ENCODE measurements at places on chromosomes 4 and X. TPM values are rescaled to one million over a fixed set of nuclear protein-coding genes. Genes with fewer than 3 reads are reported as not detected.

GRCh38 chr4:184142121-184143000 is 75.3 kb downstream of the ENPP6 start:
- no peaks in the 10 kb centered on the region for H3K36me3 ChIP-seq
- no peak for DNase-seq
- no peaks in the 10 kb centered on the region for H3K27me3 ChIP-seq
- no peaks in the 10 kb centered on the region for H3K4me1 ChIP-seq
- H3K27ac ChIP-seq = no peak overlapping the region
- H3K4me3 ChIP-seq = no peak overlapping the region

DNA sequence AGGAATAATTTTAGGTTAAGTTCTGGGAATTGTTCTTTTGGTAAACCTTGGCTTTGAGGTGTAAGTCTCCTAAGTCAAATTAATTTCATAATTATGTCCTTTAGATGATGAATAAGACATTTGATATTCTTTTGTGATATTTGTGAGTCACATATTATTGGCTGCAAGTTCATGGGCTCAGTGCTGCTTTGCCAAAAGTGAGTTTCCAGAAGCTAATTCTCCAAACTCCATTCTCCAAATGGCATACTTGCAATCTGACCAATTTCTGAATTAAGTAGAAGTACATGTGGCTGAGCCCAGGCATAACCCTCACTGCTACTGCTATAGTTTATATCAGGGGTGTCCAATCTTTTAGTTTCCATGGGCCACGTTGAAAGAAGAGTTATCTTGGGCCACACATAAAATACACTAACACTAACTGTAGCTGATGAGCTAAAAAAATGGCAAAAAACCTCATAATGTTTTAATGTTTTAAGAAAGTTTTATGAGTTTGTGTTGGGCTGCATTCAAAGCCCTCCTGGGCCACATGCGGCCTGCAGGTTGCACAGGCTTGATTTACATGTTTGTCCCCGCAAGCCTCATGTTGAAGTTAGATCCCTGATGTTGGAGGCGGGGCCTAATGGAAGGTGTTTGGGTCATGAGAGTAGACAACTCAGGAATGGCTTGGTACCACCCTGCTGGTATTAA is 196.1 kb downstream of the ZNF330 start:
- H3K4me3 ChIP-seq = no peak overlapping the region
- no peak overlapping the region for H3K27ac ChIP-seq
- DNase-seq = no peak
- no peaks in the 10 kb centered on the region for H3K4me1 ChIP-seq
- no peaks in the 10 kb centered on the region for H3K36me3 ChIP-seq

Gene H2BW2
- polyA plus RNA-seq = not detected

DNA sequence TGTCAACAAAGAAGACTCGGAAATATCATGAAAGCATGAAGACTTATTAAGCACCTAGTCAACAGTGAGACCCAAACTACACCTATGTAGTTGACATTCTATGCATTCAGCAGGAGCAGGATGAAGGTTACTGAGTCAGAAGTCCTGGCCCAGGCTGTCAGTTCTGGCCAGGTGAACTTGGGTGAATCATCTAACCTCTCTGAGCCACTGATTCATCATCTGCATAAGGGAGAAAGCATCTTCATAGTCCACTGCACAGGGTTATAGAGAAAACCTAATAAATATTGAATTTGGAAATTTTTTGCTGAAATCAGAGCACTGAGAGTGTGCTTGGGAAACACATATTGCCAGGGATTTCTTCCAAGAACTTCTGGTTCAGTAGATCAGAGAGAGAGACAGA is 296.0 kb upstream of the SFRP2 start:
- H3K27me3 ChIP-seq = no peaks in the 10 kb centered on the region
- no peak overlapping the region for H3K4me3 ChIP-seq
- no peak overlapping the region for H3K27ac ChIP-seq
- no peaks in the 10 kb centered on the region for H3K4me1 ChIP-seq
- H3K36me3 ChIP-seq = no peaks in the 10 kb centered on the region

DNA sequence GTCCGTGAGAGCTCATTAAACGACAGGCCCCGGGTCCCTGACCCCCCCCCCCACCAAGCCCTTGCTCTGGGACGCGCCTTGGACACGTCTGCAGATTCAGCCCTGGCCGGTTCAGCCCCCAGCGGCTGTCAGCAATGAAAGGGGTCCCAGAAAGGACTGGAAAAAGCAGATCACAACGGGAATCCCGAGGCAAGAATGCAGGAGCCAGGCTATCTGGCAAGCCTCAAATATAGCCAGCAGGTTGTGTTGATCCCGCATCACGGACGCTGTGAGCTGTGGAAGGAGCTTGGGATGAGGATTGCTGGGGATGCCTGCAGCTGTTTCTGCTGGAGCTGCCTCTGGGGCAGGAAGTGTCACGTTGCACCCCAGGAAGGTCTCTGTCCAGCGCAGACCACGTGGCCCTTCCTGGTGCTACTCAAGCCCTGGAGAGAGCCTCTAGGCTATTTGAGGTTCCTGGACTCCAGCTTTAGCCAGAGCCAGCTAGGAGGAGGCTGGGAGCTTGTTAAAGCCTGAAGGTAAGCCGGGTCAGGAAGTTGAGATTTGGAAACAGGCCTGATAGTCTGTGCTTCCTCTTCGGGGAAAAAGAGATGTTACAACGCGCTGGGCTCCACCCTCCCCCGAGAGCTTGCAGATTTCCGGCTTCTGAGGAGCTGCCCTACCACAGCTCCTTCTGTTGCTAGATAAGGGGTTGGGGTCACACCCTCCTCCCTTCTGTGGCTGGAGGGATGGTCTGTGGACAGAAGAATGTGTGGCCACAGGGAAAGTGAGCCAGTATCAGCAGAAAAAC is 19.3 kb upstream of the CSF2RA start:
- H3K36me3 ChIP-seq = no peaks in the 10 kb centered on the region
- H3K27ac ChIP-seq = no peak overlapping the region
- H3K4me3 ChIP-seq = no peak overlapping the region
- DNase-seq = no peak
- H3K4me1 ChIP-seq = no peaks in the 10 kb centered on the region
- H3K27me3 ChIP-seq = no peaks in the 10 kb centered on the region

DNA sequence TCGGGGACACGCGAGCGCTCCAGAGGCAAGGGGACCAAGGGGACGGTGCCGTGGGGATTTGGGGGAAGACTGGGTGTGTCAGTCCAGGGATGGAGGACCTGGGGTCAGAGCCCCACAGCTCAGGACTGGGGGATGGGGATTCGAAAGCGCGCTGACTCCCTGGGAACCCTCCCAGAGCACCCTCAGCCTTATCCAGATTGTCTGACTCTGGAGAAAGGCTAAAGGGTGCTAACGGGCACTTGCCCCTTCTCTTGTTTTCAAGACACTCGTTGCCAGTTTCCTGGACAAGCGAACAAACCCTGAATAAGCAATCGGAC is 1.1 kb downstream of the DOCK11 start:
- H3K4me3 ChIP-seq = peak overlapping the region; percentile 59
- no peak for DNase-seq
- peak overlapping the region; percentile 62 for H3K27ac ChIP-seq
- H3K36me3 ChIP-seq = no peaks in the 10 kb centered on the region
- peaks cover 6% of the 10 kb centered on the region for H3K27me3 ChIP-seq

DNA sequence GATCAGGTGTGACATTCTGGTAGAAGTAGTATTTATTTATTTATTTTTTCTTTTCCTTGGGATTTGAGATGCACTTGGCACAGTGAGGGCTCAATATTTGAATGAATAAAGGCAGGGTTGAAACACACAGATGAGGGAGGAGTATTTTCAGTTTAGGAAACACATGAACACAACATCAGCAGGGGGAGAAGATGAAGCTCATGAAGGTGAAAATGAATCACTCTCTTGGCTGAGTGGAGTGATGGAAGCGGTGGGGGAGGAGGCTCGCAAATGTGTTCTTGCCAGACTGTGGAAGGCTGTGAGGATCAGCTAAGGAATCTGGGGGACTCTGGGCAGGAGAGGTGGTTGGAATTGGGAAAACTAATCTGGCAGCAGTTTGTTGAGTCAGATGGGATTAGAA is 55.3 kb downstream of the ARHGAP10 start:
- H3K27me3 ChIP-seq = no peaks in the 10 kb centered on the region
- no peak overlapping the region for H3K27ac ChIP-seq
- DNase-seq = no peak
- H3K4me1 ChIP-seq = peaks cover 46% of the 10 kb centered on the region
- H3K4me3 ChIP-seq = no peak overlapping the region

DNA sequence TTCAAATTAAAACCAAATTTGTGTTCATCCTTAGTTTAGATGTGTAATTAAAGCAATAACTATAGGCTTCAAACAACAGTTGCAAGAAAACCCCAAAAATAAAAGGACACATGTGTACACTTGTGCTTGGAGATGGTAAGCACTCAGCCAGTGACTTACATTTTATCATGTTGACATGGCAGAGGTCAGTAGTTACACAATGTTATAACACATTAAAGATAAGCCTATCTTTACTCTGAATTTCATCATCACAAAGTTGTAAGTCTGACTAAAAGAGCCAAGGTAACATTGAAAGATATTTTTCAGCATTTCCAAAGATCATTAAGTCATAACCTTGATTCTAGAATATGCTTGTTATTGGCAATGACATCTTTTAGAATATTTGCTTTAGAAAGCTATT is 98.5 kb upstream of the PNPLA4 start:
- DNase-seq = no peak
- H3K4me1 ChIP-seq = no peaks in the 10 kb centered on the region

Gene IL3RA
- not detected for polyA plus RNA-seq

- H3K27me3 ChIP-seq = peaks cover 25% of the 10 kb centered on the region
- H3K36me3 ChIP-seq = no peaks in the 10 kb centered on the region
- no peaks in the 10 kb centered on the region for H3K4me1 ChIP-seq
Observed at GRCh38 chr4:163482190-163482589, 8.6 kb upstream of the TKTL2 start.

GRCh38 chr4:127776620-127777019 is 5.5 kb upstream of the HSPA4L start:
- no peak overlapping the region for H3K4me3 ChIP-seq
- no peak for DNase-seq
- peaks cover 5% of the 10 kb centered on the region for H3K4me1 ChIP-seq

Gene PABPC5
- polyA plus RNA-seq = 0.31 TPM

Data from SK-N-SH (cell line).